ENCODE measurements at places on chromosomes 13 and 19.

GRCh38 chr19:43754503-43755255 lies at the start of gene SMG9:
Gene SMG9 (minus strand): TSS chr19:43754962. CDS start chr19:43750741, 4,221 bp downstream.
- peak; percentile 95 for DNase-seq

GRCh38 chr19:18014197-18014596 lies 6.2 kb downstream of the ARRDC2 start:
- DNase-seq: no peak

DNA sequence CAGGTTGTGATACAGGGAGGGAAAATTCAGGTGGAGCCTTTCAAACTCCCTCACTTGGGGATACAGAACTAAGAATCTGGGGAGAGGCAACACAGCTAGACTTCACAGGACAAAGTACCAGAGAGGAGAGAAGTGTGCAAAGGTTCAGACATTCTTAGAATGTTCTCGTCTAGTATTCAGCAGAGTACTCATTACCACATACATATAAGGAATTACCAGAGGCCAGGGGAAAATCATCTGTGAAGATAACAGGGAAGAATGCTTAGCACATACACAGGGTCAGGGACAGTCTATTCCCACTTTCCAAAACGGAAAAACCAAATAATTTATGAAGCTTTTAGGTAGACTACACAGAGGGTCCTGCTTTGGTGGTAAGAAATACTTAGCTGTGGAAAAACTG lies 58.1 kb downstream of the TRPC4 start:
- peak; percentile 81 for DNase-seq

DNA sequence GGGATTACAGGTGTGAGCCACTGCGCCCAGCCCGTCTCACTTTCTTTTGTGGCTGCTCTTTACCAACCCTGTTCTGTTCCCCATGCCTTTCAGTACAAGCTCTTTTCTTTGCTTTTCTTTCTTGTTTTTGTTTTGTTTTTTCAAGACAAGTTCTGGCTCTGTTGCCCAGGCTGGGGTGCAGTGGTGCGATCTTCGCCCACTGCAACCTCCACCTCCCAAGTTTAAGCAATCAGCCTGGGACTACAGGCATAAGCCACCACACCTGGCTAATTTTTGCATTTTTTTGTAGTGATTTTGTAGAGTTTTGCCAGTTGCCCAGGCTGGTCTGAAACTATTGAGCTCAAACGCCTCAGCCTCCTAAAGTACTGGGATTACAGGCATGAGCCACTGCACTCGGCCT lies 3.7 kb downstream of the CERS4 start:
- DNase-seq: no peak

Data from iris pigment epithelial cell (primary cell).